ENCODE measurements at places on chromosomes 6 and 20. TPM values are rescaled to one million over a fixed set of nuclear protein-coding genes. Genes with fewer than 3 reads are reported as not detected.

Gene ABHD16B
- not detected for total RNA-seq

Gene CALHM6
- total RNA-seq, result 3.0 TPM

Gene DACT2
- total RNA-seq, result not detected

Gene OR5V1
- total RNA-seq, result not detected

Gene VSX1
- total RNA-seq, result not detected

Gene ADIG
- not detected for total RNA-seq

Gene ALDH8A1
- 1.8 TPM for total RNA-seq

Gene FUCA2
- 14.3 TPM for total RNA-seq

Gene RAET1G
- total RNA-seq, result not detected

Gene HTR1E
- not detected for total RNA-seq

Gene RAB44
- not detected for total RNA-seq

GRCh38 chr6:13712599-13712898 lies 914 bp upstream of the RANBP9 start:
- DNase-seq, result no peak

DNA sequence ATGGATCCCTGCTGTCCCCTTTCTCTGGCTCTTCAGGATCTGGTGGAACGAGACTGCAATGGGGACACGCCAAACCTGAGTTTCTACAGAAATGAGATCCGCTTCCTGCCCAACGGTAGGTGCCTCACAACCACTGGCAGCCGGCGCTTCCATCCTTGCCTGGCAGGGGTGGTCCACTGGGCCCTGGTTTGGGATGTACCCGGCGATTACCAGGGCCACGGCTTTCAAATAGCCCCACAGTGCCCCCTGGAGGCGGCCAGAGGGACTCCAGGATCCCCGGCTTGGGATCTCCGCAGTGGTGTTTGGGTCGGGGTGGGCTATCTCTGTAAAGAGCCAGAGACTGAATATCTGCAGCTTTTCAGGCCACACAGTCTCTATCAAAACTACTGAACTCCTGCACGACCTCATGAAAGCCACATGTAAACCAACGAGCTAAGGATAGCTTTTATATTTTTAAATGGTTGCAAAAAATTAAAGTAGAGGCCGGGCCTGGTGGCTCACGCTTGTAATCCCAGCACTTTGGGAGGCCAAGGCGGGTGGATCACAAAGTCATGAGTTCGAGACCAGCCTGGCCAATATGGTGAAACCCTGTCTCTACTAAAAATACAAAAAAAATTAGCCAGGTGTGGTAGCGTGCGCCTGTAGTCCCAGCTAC lies 3.7 kb downstream of the OGFR start:
- peak; percentile 84 for DNase-seq

- DNase-seq, result peak; percentile 57
Measured at GRCh38 chr6:2971420-2972218, at the start of gene SERPINB6. Gene SERPINB6, minus strand, starts transcription at chr6:2971567. Its CDS starts 12,235 bp downstream, at chr6:2959332.

DNA sequence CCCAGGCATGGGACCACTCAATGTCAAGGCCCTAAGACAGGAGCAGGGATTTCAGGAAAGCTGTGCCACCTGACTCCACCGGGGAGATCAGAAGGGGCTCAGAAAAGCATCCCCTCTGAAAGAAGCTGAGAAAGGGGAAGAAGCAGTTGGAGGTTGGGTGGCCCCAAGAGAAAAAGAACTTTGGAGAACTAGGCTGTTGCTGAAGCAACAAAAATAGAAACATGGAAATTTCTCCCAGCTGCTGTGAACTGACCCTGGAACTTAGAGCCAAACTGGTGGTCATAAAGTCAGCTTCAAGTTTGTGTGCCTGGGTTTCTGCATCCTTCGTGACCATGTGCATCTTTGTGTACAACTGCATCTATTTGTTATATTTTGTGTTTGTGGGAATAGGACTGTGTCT lies 534.5 kb downstream of the MAFB start:
- DNase-seq, result no peak

DNA sequence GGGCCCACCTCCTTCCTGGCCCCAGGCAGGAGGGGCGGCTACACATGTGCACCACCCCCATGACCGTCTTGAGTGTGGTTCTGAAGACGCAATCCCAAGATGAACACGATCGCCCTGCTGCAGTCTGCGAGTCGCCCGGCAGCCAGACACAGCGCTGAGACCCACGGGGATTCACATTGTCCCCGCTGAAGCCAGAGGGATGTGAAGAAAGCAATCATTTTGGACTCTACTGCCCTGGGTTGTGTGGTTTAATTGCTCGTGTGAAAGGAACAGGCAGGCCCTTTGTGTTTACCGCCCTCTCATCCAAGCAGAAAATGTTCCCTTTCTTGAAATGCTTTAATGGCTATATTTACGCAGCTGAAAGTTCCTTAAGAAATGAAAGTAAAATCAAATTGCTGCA lies 279.5 kb downstream of the TAF4 start:
- DNase-seq, result no peak

GRCh38 chr6:137353346-137353745 lies 134.2 kb upstream of the IFNGR1 start:
- no peak for DNase-seq

DNA sequence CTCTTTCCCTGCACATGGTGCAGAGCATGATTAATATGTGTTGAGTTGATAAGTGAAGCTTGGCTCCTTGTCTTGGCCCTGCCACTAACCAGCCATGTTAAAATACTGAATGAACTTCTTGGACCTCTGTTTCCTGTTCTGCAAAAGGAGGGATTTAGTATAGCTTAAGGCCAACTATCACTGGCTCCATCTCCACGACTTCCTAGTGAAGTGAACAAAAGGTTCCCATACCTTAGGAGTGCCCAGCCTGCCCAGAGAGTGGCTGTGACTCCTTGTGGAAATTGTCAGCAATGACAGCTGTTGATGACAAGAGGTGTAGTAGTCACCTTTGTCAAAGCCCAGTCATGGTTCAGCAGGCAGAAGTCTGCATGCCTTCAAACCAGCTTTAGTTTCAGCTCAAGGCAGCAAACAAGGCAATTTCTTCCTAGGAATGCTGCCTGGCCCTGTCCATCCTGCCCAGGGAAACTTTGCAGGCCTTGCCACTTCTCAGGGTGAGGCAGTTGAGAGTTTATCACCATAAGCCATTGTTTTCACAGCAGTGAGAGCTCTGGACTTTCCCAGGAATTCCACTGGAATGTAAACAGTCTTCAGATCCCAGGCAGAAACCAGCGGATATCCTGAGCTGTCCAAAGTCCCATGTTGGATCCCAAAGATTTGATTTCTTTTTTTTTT lies 169.7 kb upstream of the TNFAIP3 start:
- DNase-seq, result no peak

- DNase-seq, result no peak
Measured at GRCh38 chr20:38303908-38304379, at the start of gene BPI. Gene BPI, plus strand, starts transcription at chr20:38304156. Its CDS starts 68 bp downstream, at chr20:38304224.

GRCh38 chr6:142387997-142388815 lies 86.4 kb downstream of the ADGRG6 start:
- no peak for DNase-seq

DNA sequence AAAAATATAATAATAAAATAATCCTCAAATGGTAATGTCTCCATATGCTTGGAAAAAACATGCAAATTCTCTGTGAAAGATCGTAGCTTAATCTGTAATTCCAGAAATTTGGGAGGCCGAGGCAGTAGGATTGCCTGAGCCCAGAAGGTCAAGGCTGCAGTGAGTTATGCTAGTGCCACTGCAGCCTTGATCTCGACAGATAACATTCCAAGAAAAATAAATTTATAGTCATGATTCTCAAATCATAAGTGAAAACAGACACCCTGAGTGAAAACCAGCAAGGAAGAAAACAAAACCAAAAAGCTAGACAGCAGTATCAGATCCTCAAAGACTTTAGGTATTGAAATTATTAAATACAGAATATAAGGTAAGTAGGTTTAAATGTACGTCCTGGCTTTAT lies 3.8 kb upstream of the MUC21 start:
- DNase-seq, result no peak

GRCh38 chr20:21618759-21619416 lies 86.6 kb upstream of the PAX1 start:
- no peak for DNase-seq

GRCh38 chr6:152223636-152224035 lies 413.5 kb downstream of the SYNE1 start:
- no peak for DNase-seq

GRCh38 chr20:49418809-49419208 lies 63.7 kb downstream of the KCNB1 start:
- no peak for DNase-seq

DNA sequence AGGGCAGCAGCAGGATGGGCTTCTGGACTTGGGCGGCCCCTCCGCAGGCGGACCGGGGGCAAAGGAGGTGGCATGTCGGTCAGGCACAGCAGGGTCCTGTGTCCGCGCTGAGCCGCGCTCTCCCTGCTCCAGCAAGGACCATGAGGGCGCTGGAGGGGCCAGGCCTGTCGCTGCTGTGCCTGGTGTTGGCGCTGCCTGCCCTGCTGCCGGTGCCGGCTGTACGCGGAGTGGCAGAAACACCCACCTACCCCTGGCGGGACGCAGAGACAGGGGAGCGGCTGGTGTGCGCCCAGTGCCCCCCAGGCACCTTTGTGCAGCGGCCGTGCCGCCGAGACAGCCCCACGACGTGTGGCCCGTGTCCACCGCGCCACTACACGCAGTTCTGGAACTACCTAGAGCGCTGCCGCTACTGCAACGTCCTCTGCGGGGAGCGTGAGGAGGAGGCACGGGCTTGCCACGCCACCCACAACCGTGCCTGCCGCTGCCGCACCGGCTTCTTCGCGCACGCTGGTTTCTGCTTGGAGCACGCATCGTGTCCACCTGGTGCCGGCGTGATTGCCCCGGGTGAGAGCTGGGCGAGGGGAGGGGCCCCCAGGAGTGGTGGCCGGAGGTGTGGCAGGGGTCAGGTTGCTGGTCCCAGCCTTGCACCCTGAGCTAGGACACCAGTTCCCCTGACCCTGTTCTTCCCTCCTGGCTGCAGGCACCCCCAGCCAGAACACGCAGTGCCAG lies at the start of gene TNFRSF6B:
TSS of gene TNFRSF6B (plus strand) at position 25 of the 729 bp plus-strand sequence. CDS start at position 141, 116 bp downstream.
- no peak for DNase-seq

GRCh38 chr6:21604081-21604480 lies 10.5 kb downstream of the SOX4 start:
- DNase-seq, result no peak

DNA sequence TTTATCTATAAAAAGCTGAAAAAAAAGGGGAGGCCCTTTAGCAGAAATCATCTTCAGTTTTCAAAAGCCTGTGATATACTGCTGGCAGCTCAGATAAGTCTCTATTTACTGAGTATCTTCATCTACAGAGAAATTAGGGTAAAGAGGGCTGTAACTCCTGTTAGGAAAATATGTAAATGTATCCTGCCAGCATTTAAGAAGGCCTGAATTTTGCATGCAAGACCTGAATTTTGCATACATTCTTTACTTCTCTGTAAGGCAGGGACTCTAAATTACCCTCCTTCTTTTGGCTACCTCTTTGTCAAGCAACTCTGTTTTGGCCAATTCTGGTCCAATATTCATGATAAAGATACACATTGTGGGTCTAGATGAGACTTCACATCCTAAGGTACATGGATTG lies 150.6 kb upstream of the SPACA1 start:
- DNase-seq, result no peak

DNA sequence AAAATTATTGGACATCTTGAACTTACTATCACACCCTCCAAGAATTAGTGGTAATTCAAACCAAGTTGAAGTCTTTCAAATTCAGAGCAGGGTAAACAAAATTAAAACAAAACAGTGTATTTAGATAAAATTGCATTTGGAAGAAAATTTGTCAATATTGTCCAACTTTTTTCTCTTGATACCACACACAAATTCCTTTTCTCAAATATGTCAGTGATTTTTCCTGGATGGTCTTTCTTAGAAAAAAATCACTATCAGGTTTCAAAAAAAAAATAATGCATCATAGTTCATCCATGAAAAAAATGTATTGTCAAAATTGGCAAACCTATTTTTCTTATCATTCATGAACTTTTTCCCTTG lies 667.1 kb downstream of the TENT5A start:
- DNase-seq, result no peak

- DNase-seq, result no peak
Measured at GRCh38 chr6:62286470-62286843, 432 bp upstream of the KHDRBS2 start.

- peak; percentile 63 for DNase-seq
Measured at GRCh38 chr6:11144393-11144851, 32.9 kb upstream of the ERVFRD-1 start.

DNA sequence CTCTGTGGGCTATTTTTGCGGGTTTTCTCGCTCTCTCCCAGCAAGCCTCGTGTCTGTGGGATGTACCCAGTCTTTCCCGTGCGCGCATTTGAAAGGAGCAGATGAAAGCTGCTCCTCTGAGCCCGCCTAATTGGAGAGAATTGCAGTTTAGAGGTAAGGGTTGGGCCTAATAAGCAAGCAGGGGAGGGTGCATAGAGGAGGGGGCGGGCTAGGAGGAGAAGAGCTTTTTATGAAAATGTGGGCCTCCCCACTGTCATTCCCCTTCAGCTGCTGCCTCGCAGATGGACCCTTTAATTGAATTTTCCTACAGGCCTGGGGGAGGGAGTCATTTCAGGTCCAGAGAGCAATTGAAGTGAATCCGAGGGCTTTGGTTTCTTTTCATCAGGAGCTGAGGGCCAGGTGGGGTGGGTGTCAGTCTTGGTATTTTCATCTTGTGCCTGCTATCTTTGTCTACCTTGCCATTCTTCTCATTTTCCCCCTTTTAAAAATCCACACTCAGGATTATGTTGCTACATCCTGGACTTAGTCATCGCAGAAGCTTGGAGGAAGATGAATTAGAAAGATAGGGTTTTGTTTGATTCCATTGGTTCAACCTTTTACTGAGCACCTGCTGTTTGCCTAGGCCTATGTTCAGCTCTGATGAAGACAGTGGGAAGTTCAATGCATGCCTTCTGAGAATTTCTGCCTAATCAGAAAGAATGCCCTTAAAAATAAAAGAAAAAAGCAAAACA lies 423.4 kb downstream of the CD83 start:
- no peak for DNase-seq

DNA sequence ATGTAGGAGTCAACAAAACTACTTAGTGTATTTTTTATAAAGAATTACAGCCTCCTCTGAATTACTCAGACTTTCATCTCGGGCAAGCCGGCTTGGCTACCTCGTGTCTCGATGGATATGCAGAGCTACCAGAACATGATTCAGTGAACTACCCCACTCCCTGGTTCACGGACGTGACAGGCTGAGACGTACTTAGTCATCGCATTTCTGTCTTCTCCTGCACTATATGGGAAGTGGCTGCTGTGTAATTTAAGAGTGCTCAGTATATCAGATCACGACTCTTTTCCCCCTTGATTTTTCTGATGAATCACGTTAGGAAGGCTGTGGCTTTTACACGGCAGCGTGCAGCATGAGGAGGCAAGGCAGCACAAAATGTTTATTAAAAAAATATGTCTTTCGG lies 302.7 kb upstream of the ZFP64 start:
- peak; percentile 16 for DNase-seq

GRCh38 chr6:155444120-155444917 lies 11.3 kb downstream of the NOX3 start:
- DNase-seq, result no peak

DNA sequence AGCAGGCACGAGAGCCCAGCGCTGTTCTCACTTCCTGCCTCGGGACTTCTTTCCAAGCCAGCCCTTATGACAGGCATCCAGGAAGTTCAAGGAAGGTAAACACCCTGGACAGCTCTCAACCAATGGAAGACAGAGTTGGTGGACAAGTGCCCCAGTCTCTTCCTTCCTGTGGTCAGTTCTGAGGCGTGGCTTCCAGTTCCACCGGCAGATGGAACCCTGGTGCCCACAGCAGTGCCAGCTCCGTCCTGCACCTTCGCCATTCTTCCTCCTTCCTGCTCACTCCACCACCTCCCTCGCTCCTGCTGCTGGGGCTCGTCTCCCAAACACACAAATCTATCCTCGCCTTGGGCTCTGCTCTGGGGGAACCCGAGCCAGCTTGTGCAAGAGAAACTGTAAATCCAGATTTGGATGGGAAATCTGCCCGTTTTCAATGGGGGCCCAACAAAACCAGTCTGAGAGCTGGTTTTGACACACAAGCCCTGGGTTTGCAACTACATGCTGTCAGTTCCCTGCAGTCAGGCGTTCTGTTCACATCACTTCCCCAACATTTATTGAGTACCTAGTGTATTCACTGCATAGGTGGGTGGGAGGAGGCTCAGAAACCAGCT lies 162.7 kb downstream of the GRM4 start:
- no peak for DNase-seq
